Left ventricle myocardium inferior (tissue), 1 donor: ENCODE measurements at places on chromosomes 2 and 18. TPM values are rescaled to one million over a fixed set of nuclear protein-coding genes. Genes with fewer than 3 reads are reported as not detected.
A peak's percentile ranks its signal among the peaks of the same experiment; 100 is the strongest.

DNA sequence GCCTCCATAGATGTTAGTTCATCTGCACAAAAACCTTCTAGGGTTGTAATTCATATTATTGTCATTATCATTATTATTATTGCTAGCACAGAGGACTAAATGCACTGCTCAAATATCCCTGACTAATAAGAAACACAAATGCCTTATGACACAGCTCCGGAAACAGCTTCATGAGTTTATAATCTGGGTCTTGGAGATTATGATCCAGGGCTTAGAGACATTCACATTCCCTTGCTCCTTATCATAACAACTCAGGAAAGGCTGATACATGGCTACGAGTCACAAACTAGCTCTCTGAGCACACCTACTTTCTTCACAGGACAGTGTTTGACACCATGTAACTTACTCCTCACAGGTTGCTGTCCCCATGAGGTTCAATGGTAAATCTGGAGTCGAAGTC is 102.2 kb upstream of the TTC39C start:
- DNase-seq, result no peak

DNA sequence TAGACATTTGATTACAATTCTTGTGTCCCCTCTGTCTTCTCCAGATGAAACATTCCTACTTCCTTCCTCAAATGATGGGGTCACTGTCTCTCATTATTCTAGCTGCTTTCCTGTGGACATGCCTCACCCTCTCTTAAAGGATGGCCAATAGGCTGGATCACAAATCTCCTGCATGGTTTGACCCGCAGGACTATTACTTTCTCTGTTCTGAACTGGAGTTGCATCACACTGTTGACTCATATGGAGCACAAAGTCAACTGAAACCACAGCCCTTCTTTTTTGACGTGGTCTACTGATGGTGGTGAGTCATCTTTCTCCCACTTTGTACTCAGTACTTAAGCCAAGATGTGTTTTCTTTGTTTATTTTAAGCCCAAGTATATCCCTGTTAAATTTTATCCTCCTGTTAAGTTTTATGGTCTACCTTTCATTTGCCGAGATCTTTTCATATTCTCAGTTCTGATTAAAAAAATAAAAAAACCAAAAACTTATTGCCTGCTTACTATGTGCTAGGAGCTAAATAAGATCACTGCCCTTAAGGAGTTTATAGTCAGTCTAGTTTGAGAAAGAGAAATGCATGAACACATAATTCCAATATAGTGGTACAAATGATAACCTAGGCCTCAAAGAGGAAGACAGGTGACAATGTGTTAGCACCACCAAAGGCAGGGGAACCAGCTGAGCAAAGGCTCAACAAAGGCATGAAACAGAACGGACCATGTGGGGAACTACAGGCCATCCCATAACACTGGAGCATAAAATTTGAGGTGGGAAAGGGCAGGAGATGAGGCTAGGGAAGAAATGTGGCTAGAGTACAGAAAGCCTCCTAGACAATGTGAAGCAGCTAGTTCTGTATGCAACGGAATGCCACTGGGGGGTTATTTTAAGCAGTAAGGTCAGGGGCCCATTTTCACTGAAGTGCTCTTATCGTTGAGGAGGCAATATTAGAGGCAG is 67.6 kb upstream of the ZFP36L2 start:
- no peak for DNase-seq

DNA sequence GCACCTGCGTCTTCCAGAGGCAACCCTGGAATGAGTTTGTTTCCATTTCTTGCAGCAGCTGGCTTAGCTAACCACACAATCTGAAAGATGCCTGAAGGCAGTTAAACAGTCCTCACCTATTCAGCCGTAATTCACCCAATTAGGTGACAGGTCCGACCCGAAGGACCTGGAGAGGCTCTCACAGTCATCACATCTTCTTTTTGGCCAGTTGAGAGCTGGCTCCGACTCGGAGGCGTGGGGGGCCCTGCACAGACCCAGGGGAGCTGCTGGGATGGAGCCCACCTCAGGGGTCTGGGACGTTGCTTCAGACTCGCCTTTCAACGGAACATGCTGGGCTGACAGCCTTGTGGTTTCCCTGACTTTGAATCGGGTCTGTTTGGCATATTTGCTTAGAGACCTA is 187.3 kb downstream of the RTP5 start:
- DNase-seq, result no peak

DNA sequence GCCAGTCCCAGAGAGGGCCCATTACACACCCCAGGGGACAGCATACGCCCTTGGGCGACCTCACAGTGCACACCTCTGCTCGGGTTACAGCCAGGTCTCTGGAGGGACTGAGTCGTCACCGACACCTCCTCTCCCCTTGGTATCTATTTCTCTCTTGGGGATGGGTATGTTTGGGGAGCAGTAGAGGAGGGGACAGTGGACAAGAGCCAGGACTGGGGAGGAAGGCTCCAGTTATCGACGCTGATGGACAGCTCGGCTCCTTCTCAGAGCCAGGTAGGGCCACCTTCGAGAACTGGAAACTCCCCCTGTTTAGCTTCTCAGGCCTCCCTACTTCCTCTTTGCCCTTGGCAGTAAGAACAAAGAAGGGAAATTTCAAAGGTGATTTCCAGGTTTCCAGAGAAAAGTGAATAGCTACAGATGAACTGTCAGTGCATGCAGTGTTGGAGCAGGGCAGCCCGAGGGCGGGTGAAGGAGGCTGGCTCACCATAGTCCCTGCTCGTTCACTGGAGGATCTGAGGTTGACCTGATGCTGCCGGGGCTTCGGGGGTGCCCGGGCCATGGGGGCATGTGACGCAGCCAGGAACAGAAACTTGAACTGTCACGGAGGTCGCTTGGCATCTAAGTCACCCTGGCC is 4.4 kb upstream of the SEMA4C start:
- no peak for DNase-seq

- DNase-seq, result peak; percentile 34
Observed at GRCh38 chr18:2971741-2972552, 41.0 kb downstream of the LPIN2 start.

GRCh38 chr2:176804392-176804791 is 408.2 kb upstream of the HNRNPA3 start:
- DNase-seq, result no peak

DNA sequence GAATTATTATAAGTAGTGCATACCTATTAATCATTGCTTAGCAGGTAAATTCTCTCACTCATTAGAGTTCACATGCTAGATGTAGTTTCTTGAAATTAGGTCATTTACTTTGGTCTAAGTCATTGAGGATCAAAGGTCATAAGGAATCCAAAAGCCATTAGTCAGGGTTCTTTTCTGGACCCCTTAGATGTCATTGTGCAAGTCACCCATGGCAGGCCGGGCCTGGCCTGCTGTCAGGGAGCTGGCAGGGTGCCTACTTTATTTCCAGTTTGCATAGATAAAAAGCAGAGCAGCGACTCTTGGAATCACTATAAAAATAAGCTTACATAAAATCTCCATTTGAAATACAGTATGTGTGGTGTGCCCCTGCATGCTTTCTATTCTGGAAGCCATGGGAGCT is 91.3 kb downstream of the MEIS1 start:
- peak; percentile 48 for DNase-seq

GRCh38 chr2:228648541-228648940 is 467.1 kb upstream of the SPHKAP start:
- no peak for DNase-seq

Gene LCT
- not detected for total RNA-seq

Gene CCT7
- total RNA-seq, result 197 TPM
